8988T (cell line): ENCODE measurements at places on chromosomes 4 and X.

GRCh38 chr4:70651864-70652506 lies 14.3 kb downstream of the JCHAIN start:
- no peak for DNase-seq

- DNase-seq, result no peak
Observed at GRCh38 chr4:91064157-91064853, 937.1 kb downstream of the CCSER1 start.

DNA sequence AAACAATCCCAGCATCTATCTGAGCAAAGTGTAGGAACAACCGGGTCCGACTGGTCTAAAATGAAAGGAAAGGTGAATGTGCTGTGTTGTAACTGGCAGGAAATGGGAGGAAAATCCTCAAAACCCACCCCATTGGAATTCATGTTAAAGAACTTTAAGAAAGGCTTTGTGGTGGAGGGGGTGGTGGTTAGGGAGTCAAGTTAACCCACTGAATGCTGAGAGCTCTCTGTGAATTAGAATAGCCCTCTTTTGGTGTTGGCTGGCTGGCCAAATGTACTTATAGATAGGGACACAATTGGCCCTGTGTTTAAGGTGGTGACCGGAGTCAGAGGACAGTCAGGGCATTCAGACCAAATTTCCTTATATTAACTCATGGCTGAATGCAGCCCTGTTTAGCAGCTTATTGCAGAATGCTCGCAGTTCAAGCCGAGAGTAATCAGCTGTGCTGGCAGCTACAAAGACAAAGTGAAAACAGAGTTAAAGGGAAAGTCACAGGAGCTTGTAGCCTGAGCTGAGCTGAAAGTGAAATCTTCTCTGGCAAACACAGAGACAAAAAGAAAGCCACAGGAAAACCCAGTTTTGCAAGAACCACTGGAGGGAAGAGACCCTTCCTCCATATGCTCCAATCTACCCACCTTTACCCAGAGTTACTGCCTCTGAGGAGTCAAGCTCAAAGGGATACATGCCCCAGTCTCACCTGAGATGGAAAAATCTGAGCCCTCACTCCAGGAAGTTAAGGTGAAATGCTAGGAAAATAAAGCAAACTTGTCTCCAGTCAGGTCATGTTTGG lies 38.5 kb upstream of the UGT2B7 start:
- DNase-seq, result no peak

DNA sequence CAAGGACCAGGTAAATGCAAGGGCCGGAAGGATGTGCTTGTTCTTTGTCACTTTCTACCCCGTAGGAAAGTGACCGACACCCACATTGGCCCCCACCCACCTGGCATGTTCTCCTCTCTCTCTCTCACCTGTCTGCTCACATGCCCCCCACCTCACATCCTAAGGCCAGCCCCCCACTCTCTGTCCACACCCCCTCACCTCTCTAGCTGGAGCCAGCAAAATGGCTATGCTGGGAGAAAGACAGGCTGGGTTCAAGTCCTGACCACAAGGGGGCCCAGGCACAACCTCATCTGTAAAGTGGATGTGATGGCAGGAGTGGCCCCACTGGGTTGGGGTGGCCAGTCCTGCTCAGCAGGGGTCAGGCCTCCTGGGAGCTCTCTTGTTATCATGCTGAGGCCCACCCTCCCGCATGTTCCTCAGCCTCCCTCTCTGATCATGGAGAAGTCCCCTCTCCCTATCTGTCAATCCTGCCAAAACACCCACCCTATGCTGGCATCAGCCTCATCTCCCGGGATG lies 1.7 kb upstream of the PPP2R2C start:
- DNase-seq, result peak; percentile 77

GRCh38 chrX:65480960-65481359 lies 53.6 kb downstream of the LAS1L start:
- no peak for DNase-seq

DNA sequence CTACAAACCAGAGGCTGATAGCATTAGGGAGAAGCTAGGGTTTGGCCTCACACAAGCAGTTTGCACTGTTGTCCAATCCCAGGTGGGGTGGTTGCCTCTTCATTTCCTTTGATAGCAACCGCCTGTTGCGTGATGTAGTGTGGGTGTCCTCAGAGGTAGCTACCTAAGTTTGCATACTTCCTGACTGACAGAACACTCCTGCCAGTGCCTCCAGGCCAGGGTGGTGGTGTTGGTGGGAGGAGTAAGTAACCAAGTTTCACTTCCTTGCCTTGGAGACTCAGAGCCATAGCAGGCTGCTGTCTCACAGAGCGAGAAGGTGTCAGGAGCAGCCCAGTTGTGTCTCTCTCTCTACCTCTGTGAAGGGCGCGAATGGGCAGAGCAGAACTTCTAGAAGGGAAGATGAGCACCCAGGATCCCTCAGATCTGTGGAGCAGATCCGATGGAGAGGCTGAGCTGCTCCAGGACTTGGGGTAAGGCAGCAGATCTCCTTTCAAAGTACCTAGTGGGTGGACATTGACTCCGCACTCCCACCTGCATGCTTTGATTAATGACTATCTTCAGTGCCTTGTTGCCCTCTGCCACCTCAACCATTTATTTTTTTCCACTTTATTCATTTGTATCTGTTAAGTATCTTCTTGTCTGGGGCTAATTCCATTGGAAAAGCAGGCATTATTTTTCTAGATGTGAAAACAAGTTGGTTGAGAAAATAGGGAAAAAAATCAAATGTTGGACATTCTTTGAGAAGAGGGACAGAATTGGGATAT lies at the start of gene DAPP1:
Gene DAPP1, plus strand, starts transcription at position 283 of the 764 bp plus-strand sequence. Its CDS starts 87 bp downstream, at position 370.
- DNase-seq, result no peak

- DNase-seq, result no peak
Observed at GRCh38 chrX:149145845-149146285, 359.2 kb downstream of the IDS start.

GRCh38 chr4:100852326-100852725 lies 334.5 kb upstream of the EMCN start:
- no peak for DNase-seq

GRCh38 chrX:48648336-48648751 lies 35.3 kb upstream of the WAS start:
- DNase-seq, result no peak

DNA sequence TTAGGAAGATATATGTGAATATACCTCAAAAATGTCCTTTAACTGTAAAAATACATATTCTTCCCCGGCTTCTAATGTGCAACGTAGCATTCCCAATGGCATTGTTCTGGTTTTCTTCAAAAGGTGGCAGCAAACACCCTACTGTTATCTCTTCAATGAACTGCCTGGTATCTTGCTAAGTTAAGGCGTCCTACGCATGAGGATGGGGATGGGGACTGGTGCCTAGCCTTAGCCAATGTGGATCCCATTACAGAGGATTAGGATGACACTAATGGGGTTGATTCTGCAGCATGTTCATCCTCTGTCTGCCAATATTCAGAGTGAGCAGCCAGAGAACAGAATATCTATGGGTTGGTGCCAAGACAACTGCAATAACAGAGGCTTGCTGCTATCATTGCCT lies 334.9 kb upstream of the ADGRL3 start:
- no peak for DNase-seq

DNA sequence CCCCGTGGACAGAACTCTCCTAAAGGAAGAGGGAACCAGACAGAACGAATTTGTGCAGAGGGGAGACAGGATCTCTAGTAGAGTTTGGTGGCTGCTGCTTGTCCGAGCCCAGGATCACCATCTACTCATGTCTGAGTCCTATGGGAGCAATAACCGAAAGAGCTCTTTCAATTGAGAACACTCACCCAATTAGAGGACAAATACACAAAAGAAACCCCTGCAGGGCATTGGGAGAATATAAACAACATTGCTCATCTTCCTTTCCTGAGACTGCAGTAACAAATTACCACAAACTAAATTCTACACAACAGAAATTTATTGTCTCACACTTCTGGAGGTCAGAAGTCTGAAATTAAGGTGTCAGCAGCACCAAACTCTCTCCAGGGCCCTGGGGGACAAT lies 65.6 kb downstream of the SPINK2 start:
- DNase-seq, result no peak

GRCh38 chr4:42716996-42717395 lies 60.1 kb upstream of the ATP8A1 start:
- no peak for DNase-seq

DNA sequence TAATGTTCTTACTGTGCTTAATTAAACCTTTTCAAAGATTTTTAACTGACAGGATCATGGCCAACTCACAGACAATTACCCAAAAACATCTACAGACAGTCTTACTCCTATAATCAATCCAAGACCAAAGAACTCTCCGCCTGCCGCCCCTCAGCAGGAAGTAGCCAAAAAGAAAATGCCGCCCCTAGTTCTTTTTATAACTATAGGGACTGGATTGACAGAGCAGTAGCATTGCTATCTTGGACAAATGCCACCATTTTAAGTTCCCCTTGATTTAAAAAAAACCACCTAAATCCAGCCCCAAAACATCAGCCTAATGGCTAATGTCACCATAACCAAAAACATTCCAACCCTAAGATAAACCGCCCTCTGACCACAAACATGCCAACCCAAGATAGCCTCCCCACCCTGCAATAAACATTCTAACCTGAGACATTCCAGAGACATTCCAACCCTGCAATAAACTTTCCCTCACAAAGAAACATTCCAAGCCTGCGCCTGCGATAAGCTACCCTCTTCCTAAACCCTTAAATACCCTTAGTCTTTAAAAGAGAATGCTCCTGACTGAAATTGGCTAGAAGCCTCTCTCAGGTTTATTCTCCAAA lies 77.0 kb downstream of the COQ2 start:
- no peak for DNase-seq

GRCh38 chr4:137703195-137703594 lies 170.9 kb upstream of the PCDH18 start:
- DNase-seq, result no peak

DNA sequence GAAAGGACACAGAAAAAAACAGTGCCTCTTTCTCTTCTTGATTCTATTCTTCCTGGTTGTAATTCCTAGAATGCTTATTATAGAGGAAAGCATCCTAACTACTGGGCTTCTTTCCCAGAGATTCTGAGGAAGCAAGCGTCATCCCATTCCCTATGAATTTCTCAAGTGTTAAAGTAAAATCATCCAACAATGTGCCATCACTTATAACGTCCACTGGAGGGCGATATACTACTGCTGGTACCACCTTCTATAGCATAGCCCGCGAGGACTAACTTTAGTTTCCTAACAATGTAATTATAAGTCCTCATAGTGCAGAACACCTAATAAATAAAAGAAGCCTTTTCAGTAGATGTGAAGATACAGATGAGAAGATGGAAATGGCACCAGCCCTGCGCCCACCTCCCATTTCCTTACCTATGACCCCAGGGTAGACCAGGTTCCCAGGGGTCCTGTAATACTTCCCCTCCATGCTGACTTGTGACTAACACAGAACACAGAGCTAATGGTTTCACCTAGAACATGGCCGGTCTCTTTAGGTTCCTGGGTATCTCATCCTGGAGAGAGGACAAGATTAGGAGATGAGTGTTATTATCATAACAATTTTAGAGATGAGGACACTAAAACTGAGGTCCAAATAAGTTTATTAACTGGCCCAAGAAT lies 4.2 kb downstream of the CENPVL3 start:
- no peak for DNase-seq

DNA sequence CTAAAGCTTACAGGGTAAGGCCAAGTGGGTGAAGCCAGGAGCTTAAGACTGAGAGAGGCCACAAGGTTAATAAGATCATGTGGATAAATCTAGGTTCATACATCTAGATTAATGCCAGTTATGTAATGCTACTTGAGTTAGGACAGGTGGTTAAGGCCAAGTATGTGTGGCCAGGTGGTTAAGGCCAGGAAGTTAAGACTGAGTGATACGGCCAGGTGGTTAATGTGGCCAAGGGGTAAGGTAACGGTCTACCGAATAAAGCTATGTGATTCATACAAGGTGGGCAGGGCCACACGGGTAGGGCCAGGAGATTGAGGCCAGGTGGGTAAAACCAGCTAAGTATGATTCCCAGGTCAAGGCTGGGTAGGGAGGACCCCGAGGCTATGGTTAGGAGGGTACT lies 223.0 kb downstream of the TACR3 start:
- DNase-seq, result no peak

DNA sequence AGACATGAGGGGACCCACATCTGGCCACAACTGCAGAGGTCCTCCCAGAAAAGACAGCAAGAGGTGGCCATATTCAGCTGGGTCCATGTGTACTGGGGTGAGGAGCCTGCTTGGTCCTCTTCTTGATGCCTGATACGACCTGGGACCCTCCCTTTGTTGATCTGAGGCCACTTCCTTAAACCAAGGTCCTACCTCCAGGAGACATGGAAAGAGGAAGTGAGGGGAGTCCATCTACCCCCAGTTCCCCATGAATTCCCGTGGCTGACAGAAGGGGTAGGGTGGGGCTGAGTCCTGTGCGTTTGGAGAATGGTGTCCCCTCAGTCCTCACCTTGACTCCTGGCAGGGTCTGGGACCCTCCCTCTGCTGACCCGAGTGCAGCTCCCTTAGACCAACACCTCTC lies 2.1 kb downstream of the MAGEA10 start:
- DNase-seq, result no peak

- no peak for DNase-seq
Observed at GRCh38 chrX:111662292-111662691, 18.7 kb upstream of the ALG13 start.
